Activated CD8-positive, alpha-beta T cell treated with anti-CD3 and anti-CD28 coated beads for 36 hours (primary cell): ENCODE measurements at places on chromosomes 7 and 10. TPM values are rescaled to one million over a fixed set of nuclear protein-coding genes. Genes with fewer than 3 reads are reported as not detected.
A peak's percentile ranks its signal among the peaks of the same experiment; 100 is the strongest.

DNA sequence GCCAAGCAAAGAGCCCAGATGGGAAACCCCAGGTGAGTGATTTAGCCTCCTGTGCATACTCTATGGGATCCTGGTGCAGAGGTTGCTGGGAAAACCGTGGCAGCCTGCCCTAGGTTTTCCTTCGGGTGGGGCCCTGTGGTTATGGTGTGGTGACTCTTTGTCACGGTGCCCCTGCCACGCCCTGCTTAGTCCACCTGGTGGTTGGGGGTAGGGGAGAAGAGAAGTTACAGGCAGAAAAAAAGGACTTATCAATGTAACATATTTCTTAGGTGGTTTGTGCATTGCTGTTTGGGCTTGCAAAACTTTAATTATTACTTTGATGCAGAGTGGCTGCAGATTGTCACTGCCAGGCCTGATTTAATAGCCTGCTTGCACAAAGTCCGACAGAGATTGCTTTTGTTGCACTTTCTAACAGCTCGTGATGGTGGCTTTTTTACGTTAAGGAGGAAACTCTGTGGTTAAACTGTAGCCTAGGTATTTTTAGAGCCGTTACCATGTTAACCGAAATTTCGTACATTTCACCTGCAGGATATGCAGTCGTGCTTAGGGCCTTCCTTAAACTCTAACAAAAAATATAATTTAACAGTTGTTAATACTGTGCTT is 197.4 kb downstream of the RNLS start:
- DNase-seq = peak; percentile 66

- no peak for DNase-seq
Observed at GRCh38 chr7:132412435-132412834, 163.8 kb downstream of the PLXNA4 start.

GRCh38 chr10:60944058-60944909 is at the start of gene RHOBTB1:
Gene RHOBTB1, minus strand, starts transcription at chr10:60944185. Its CDS starts 32,643 bp downstream, at chr10:60911542.
- DNase-seq = peak; percentile 36

GRCh38 chr10:79582096-79582495 is 21.9 kb upstream of the SFTPA2 start:
- DNase-seq = no peak

DNA sequence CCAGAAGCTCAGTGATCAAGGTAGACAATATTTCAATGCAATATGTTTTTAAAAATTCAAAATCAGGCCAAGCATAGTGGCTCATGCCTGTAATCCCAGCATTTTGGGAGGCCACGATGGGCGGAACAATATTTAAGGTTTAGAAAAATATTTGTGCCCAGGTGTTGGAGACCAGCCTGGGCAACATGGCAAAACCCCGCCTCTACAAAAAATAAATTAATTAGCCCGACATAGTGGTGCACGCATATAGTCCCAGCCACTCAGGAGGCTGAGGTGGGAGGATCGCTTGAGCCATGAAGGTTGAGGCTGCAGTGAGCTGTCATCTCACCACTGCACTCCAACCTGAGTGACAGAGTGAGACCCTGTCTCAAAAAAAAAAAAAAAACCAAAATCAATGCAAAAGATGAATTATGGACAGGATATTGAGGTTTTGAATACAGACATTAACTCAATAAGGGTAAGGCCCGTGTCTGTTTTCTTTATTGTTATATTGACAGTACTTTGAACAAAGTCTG is 913 bp upstream of the IFIT5 start:
- DNase-seq = no peak

DNA sequence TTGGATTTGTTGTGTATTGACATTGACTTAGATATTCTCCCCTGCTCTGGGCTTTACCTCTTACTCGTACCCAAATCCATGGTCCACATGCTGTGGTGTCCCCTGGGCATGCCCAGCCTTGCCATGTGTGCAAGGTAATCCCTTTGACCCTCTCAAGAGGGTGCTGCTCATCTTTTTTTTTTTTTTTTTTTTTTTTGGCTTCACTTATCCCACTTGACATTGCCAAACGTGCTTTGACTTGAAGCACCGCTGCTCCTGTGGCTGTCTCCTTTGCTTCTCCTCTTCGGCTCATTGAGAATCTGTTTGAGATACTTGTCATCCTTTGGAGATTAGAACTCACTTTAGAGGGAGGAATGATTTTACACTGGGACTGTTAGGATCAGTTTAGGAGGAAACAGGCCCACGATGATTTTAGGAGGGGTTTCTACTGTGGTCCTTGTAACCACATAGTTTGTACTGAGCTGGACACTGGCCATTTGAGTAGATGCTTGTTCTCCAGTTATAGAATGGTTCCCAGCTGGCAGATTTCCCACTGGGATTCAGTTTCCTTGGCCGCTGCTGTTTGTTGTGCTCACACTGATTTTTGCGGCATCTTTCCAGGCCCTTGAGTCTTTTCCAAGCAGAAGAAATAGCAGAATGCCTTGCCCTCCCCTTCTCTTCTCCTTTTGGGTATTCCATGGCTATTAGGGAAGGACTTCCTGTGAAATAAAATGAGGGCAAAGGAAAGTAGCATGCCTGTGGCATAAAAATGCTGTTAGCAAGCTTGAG is 184.8 kb downstream of the AUTS2 start:
- DNase-seq = no peak

GRCh38 chr7:104179178-104179577 is 28.6 kb downstream of the ORC5 start:
- DNase-seq = no peak

DNA sequence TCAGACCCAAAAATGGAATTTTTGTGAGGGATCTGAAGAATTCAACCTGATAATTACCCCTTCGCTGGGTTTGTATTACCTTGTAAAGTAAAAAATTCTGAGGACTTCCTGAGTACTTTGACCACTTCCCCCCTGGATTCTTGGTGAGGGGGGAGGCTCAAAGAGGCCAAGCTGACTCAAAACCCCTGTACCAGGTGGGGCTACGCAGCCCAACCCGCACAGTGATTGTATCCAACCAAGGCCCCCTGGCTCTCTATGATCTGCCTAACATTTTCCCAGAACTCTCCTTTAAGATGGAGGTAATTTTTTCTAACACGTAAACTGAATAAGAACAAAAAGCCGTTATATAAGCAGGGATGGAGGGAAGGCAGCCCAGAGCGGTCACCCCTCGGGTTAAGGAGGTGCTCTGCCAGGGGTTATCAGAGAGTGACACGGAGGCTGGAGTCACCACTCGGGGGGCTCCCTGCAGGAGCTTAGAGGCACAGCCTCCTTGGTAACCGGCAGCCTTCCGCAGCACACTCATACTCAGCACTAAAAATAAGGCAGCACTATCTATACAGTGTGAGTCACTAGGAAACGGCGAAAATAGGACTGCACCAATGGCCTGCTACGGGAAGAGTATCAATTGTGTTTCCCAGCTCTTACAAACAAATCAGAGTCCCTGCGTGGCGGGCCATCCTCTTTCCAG is 255.4 kb downstream of the ELMO1 start:
- no peak for DNase-seq

DNA sequence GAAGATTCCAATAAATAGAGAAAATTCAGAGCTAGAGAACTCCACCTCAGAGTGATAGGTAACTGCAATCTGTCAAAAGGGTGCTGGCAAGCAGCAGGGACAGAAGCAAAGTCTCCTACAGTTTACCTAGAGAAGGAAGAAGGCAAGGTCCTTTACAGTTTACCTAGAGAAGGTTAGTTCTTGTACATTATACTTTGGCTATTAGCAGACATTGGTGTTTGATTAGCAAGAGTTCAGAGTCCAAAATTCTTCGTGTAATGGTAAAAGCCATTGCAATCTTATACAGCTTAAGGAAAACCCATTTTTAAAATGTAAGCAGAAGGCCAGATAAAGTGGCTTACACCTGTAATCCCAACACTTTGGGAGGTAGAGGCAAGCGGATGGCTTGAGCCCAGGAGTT is 45.9 kb downstream of the SLC25A13 start:
- DNase-seq = no peak

- DNase-seq = no peak
Observed at GRCh38 chr7:6648066-6648814, 11.1 kb downstream of the ZNF316 start.

GRCh38 chr7:82697897-82698296 is 254.3 kb upstream of the CACNA2D1 start:
- no peak for DNase-seq

GRCh38 chr10:11235771-11236170 is 218.1 kb downstream of the CELF2 start:
- DNase-seq = no peak

- DNase-seq = peak; percentile 31
Observed at GRCh38 chr7:37408291-37409228, 40.1 kb downstream of the ELMO1 start.

- no peak for DNase-seq
Observed at GRCh38 chr10:71842856-71843686, 8.0 kb downstream of the PSAP start.

DNA sequence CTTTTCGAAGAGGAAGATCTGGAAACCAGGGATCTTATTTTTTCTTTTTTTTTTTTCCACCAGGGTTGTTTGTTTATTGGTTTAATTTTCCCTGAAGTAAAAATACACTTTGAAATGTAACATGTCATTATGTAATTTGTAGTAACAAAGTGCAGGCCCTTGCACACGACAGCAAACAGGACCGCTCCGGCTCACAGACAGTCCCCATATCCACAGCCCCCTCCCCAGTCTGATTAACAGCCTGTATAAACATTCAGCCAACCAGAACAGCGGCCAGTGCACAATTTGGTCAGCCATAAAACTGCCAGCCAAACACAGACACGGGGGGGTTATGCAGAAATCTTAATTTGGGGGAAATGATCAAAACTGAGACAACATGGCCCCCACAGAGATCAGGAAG is 431.6 kb upstream of the NPVF start:
- no peak for DNase-seq

DNA sequence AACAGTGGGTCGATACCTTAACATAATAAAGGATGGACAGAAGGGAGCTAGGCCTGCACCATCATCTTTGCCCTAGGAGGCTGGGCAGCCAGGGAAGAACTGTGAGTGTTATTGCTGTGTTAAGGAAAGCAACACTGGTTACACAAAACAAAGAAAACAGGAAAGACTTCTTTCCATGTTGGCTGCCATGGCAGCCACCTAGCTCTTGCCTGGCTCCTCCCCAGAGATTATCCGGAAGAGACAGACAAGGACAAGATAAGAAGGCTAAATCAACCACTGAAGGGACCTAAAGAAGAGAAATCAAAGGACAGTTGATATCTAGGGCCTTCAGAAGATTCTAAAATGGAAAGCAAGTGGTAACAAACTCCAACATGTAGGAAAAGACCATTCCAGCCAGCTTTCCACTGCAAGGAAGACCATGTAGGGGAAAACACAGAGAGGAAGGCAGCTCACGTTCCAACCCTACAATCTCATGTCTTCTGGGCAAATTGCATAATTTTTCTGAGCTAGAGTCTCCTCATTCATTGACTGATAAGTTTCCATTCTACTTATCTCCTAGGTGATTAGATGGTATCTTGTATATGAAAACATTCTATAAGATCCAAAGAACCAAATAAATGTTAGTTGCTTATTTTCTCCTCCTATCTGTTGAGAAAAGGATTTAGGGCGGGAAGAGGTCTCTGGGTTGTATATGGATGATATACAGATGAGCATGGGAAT is 51.2 kb downstream of the SP8 start:
- no peak for DNase-seq

GRCh38 chr10:73593812-73594211 is 2.7 kb upstream of the USP54 start:
- DNase-seq = no peak

GRCh38 chr7:134787720-134788119 is 8.3 kb downstream of the CALD1 start:
- no peak for DNase-seq

- DNase-seq = no peak
Observed at GRCh38 chr7:66206934-66207240, 1.8 kb downstream of the TPST1 start.

DNA sequence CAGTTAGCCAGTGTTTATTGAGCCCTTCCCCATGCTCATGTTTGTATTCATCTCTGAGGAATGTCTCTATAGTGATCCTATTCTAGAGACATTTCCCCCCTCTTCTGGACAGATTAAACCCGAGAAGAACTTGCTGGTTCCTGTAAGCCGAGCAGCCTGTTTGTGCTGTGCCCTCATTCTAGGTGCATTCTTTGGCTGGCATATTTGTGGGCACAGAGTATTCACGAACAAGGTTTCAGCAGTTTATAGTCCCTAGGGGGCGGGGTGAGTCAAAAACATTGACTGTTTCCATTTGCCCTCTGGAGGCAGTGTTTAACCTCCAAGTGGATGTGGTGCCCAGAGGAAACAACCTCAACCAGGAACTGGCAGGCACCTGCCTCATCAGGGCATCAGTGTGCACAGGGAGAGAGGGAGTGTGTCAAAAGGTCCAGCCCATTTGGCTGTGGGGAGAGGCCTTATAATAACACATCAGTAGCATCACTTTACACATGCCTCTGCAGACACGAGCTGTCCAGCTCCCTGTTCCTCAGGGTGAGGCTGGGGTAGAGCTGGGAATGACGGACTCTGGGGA is 273.3 kb upstream of the LRGUK start:
- DNase-seq = peak; percentile 37

Gene FKBP6
- not detected for total RNA-seq

Gene ASB4
- total RNA-seq = not detected

Gene SLC39A12
- not detected for total RNA-seq

Gene PRPF18
- total RNA-seq = 18.4 TPM

Gene ITPRID1
- not detected for total RNA-seq

Gene ZEB1
- 29.7 TPM for total RNA-seq

Gene ADRB1
- total RNA-seq = 0.27 TPM

Gene EEPD1
- 0.90 TPM for total RNA-seq

Gene RHOBTB1
- total RNA-seq = 0.09 TPM

Gene ZCCHC24
- 1.7 TPM for total RNA-seq

Gene LMOD2
- total RNA-seq = not detected
